ENCODE measurements at places on chromosomes 6 and 20.

DNA sequence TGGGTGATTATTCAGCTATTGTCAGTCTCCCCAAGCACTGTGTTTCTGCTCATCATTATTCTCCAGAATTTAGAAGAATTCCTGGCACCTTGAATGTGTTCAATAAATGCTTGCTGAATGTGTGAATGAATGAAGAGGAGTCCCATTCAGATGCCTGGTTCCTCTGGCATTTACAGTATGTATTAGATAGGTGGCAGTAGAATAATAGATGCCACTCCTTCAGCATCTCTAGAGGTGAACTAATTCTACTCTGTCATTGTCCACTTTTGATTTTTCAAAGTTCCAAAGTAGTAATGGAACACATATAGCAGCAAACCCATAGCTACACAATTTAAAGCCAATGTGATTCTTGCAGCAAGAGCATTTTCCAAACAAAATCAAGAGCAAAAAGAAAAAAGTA lies 118.9 kb upstream of the CEP162 start:
- no peak for DNase-seq

DNA sequence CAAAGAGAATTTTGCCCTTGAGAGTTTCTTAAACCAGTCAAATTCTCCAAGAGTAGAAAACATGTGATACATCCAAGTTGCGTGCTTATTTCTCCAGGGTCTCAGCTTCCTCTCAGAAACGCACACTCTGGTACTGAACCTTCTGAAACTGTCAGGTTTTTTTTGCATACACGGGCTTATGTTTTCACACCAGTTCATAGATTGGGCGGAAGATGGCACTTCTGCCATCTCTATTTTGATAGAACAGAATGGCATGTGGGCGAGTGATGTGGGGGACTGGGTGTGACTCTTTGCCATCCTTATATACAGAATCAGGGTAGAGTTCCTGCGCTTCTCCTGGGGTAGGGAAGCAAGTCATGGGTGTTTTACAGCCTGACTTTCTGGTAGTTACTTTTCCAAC lies 56.4 kb downstream of the ADTRP start:
- DNase-seq: no peak

DNA sequence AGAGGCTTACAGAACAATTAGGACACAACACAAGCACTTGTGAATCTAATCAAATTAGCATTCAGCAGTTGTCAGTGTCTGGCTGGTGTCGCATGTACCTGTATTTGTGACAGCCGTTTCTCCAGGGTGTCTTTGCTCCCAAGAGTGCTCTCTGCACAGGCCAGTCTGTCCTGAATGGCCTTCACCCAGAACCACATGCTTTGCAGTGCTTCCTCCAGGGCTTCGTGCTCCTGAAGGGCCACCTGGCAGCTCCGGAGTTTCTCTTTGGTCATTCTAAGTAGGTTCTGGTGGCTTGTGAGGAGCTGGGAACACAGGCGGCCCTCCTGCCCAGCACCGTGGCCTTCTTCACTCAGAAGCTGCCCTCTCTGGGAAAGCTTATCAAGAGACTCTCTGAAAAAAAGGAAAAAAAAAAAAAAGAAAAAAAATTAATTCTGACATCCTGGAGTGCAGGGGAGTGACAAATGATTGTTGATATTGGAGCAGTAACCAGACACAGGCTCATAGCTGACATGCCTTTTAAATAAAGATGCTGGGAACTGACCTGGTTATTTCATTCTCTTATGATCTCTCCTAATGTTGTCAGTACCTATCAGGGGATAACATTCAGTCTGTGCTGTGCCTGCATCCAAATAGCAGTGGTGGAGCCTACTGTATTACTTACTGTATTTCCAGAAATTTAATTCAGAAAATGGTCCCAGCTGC lies 245.8 kb downstream of the SYNE1 start:
- no peak for DNase-seq

DNA sequence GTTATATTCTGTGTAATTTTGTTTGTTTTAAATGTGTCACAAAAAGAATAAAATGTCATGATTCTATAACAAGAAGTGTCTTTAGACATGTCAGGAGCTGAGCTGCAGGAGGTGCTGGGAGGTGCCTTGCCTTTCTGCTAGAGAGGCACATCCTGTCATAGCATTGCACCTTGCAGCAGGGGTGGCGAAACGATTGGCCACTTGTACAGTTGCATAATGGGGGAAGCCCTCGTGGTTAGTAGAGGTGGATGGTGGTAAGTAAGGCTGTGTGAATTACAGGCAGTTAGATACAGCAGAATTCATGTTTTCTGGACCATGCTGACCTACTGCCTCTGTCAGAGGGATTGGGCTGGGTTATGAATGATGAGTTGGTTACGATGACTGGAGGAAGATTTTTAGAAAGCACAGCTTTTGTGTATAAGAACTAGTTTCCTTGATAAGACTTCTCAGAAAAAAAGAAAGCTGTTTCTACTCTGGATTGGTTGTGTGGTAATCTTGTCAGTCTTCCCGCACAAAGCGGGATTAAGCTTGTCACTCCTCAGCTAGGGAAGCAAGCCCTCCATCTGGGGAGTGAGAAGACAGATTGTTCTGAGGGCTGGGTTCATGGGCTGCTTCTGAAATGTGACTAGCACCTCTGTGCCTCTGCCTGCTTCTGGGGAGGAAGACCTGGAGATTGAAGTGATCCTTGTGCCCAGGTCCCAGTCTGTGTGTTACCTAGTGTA lies 74.9 kb downstream of the FOXO3 start:
- no peak for DNase-seq

DNA sequence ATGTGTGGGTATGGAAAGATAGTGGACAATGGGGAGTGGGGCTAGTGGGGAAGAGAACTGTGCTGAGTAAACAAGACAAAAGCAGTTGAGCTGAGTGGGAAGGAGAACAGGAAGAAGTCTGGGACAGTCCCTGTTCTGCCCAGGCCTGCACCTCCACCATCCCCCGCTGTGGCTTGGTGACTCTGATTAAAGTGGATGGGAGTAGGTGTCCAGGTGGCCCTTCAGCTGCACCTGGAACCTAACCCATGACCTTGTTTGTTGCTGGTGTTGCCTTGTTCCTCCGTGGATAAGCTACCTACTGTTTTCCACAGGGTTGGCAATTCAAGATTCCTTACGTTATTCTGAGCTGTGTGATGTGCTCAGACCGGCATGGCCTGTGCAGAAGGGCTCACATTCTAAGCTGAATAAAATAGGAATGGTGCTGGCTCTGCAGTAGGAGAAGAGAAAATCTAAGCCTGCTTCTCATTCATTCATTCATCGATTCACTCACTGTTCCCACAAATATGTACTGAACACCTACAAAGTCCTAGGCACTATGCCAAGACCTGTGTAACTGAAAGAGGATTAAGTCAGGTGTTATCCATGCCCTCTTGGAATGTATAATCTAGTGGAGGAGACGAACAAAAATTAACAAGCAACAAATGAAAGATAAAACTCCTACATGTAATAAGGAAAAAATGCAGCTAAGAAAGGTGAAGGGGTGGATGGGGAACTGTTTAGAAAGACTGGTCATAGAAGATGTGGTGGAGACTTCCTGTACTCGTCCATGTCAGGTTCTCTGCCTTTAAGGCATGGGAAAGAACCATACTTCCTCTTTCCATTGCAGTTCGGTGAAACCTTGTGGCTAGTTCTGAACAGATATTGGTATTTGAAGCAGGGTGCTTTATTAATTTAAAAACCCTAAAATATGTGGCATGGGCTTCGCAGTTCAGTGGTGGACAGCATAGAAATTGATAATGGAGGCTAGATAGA lies 10.1 kb upstream of the CALHM6 start:
- no peak for DNase-seq

DNA sequence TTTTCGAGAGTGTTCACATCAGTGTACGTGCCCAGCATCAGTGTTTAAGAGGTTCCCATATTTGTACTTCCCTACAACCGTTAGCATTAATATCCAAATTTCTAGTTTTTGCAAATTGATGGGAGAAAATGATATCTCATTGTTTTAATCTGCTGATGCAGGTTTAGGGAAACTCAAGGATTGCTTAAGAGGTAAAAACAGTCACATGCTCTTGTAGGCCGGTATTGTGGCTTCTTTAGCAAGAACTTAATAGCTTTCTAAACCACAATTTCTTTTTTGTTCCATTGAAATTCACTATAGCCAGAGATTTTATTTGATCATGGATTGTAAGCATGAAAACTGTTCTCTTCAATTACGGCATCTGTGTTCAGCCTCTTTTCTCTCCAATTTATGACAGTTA lies 29.5 kb downstream of the BEND6 start:
- peak; percentile 51 for DNase-seq

DNA sequence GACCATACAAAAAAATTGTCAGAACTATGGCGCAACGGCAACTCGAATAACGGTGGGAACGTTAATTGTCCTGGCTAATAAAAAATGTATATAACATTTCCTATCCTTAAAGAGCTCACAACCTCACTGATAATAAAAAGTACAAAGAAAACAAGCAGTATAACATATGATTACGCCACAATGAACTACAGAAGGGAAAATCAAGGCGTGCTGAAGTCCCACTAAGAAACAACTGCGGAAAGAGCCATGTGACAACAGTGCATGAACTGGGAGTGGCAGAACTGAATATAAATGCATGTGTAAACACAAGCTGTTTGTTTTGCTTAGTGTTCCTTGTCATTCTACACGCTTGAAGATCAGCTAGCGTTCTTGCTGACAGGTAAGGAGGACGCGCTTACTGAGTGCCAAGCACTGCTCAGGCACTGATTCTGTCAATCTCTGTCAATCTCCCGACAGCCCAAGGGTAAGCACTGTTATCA lies 466 bp upstream of the PSMB1 start:
- peak; percentile 53 for DNase-seq

DNA sequence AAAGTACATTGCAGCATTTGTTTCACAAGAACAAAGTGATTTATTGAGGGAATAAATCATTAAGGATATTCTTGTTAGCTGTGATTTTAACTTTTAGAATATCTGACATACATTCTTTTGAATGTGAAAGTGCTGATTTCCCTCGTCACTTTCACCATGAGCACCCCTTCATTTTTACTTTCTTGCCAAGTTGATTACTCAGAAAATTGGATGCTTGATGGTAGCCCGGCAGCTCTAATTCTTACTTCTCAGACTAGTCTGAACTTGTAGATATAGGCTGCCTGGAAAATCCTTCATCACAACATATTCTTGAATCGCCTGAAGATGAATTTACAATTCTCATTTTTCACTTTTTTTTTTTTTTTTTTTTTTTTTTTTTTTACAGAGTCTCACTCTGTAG lies 147.1 kb upstream of the SMLR1 start:
- DNase-seq: peak; percentile 72

- no peak for DNase-seq
Measured at GRCh38 chr20:52433326-52434040, 241.9 kb upstream of the ZFP64 start.

DNA sequence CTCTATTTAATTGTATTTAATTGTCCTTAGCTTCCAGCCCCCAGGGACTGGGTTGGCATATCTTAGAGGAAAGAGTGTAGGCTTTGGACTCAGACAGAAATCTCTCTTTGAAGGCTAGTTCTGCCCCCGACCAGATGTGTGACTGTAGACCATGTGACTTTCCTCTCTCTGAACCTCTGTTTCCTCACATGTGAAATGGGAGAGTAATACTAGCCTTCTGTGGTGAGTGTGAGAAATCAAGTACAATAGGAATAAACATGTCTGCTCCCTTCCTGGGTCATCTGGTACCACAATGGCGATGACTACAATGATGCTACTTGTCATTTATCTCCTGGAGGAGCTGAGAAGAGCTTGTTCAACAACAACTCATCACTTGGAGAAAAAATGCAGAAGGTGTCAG lies 179.9 kb downstream of the LRFN2 start:
- DNase-seq: no peak

DNA sequence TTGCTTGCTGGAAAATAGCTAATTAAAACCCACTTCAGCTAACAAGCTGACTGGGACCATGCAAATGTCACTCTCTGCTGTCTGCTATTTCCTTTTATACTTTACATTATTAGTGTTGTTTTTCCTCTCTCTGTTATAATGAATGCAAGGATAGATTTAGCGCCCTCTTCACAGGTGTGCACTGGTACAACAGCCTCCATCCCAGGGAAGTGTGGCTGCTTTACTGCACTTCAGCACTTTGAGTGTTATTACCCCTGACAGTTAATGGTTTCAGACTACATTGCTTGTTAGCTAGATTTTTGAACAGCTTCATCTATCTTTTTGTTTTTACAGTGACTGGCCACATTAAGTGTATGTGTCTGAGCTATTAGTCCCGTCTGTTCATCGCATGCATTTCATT lies 405.7 kb downstream of the RNF144B start:
- no peak for DNase-seq
